Adrenal gland (tissue), 19 donors: ENCODE measurements at places on chromosomes 7 and 10. TPM values are rescaled to one million over a fixed set of nuclear protein-coding genes. Genes with fewer than 3 reads are reported as not detected.

DNA sequence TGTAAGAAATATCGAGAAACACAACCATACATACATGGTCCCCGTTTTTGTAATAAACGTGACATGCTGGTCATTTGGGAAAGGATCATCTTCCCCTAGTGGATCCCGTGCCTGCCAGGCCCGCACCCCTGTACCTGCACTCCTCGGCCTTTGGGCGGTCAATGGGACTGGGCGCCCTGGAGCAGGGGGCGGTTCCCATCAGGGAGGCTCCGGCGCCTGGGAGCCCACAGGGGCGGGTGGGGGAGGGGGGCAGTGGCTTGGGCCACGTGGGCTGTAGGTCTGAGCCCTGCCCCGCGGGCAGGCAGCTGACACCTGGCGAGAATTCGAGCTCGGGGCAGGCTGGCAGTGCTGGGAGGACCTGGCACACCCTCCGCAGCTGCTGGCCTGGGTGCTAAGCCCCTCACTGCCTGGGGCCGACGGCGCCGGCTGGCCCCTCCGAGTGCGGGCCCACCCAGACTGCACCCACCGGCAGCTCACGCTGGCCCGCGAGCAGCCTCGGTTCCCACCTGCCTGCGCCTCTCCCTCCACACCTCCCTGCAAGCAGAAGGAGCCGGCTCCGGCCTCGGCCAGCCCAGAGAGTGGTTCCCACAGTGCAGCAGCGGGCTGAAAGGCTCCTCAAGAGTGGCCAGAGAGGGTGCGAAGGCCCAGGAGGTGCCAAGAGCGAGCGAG is 361.6 kb upstream of the GRM3 start:
- H3K4me1 ChIP-seq: no peaks in the 10 kb centered on the region
- H3K27me3 ChIP-seq: no peaks in the 10 kb centered on the region
- no peak for DNase-seq

DNA sequence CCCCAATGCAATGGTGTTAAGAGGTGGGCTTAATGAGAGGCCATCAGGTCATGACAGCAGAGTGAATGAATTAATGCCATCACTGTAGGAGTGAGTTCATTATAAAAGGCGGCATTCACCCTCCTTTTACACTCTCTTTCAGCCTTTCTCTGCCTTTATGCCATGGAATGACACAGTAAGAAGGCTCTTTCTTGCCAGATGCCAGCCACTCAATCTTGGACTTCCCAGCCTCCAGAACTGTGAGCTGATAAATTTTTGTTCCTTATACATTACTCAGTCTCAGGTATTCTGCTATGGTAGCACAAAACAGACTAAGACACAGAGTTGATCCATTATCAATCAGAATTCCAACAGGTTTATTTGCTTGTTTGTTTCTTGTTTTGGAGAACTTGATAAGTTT is 3.2 kb downstream of the TCAF1 start:
- no peaks in the 10 kb centered on the region for H3K27me3 ChIP-seq
- no peak overlapping the region for H3K4me3 ChIP-seq
- no peak for DNase-seq
- H3K4me1 ChIP-seq: peaks cover 10% of the 10 kb centered on the region

DNA sequence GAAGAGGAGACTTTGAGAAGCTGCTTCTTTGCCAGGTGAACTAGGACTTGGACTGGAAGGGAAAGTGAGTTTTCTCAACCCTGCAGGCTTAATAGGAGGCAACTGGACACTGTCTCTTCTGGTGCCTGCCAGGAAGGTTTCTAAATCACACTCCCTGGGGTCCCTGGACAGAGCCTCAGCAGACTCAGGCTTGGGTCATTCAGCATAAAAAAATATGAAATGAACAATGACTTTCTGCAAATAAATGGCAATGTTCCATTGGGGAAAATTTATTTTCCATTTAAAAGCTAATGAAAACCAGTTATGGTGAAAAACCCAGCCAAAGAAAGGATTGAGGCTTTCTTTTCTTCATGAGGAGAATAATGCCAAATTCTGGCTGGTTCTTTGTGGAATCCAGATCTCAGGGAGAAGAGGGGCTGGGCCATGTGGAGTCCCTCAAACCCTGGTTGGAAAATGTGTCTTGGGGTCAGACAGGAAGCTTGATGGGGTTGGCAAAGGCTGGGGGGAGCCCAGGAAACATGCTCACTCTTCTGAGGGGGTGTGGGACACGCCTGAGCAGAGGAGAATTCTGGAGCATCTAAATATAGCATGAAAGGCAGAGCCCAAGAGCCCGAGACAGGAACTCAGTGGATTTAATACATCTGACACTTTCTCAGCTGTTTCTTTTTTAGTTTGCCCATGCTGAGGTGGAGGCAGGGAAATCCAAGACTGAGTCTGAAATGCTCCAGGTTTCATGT is 65.2 kb upstream of the EMX2 start:
- no peaks in the 10 kb centered on the region for H3K27me3 ChIP-seq
- no peak overlapping the region for H3K4me3 ChIP-seq
- DNase-seq: no peak
- H3K4me1 ChIP-seq: no peaks in the 10 kb centered on the region
- no peaks in the 10 kb centered on the region for H3K36me3 ChIP-seq
- no peak overlapping the region for H3K27ac ChIP-seq

DNA sequence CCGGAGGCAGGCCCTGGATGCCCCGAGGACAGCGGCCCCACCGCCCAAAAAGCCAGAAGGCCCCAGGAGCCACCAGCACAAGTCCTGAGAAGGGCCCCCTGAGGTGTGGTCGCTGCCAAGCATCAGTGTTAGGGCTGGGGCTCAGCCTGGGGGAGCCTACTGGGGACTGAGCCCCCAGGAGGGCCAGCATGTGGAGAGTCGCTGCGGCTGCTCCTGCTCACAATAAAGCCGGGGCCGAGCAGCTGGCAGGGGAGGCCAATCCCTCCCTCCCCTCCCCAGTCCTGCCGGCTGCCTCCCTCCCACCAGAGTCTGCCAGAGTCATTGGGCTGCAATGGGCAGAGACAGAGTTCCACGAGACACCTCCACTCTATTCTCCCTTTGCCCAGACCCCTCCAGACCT is 3.1 kb upstream of the ASIC3 start:
- no peak overlapping the region for H3K27ac ChIP-seq
- DNase-seq: no peak
- H3K4me1 ChIP-seq: no peaks in the 10 kb centered on the region
- H3K36me3 ChIP-seq: no peaks in the 10 kb centered on the region

- H3K4me3 ChIP-seq: no peak overlapping the region
- no peak for DNase-seq
- H3K4me1 ChIP-seq: no peaks in the 10 kb centered on the region
- H3K36me3 ChIP-seq: no peaks in the 10 kb centered on the region
Observed at GRCh38 chr7:65444899-65445823, 71.5 kb downstream of the ZNF92 start.

TMEM229A gene
- total RNA-seq: 5.6 TPM
